ENCODE measurements at places on chromosomes 2 and 18. TPM values are rescaled to one million over a fixed set of nuclear protein-coding genes. Genes with fewer than 3 reads are reported as not detected.

Gene CXCR1
- polyA plus RNA-seq = not detected

Gene MC5R
- polyA plus RNA-seq = not detected

Gene IDH1
- polyA plus RNA-seq = 6.1 TPM

Gene BCL2
- 50.4 TPM for polyA plus RNA-seq
